Fibroblast of lung (primary cell): ENCODE measurements at places on chromosomes 6 and 20. TPM values are rescaled to one million over a fixed set of nuclear protein-coding genes. Genes with fewer than 3 reads are reported as not detected.
A peak's percentile ranks its signal among the peaks of the same experiment; 100 is the strongest.

- no peaks in the 10 kb centered on the region for H3K36me3 ChIP-seq
- no peaks in the 10 kb centered on the region for H3K4me1 ChIP-seq
- DNase-seq, result no peak
- no peak overlapping the region for H3K27ac ChIP-seq
- no peaks in the 10 kb centered on the region for H3K27me3 ChIP-seq
- H3K4me3 ChIP-seq, result no peak overlapping the region
Observed at GRCh38 chr20:21684671-21685070, 20.8 kb upstream of the PAX1 start.

- H3K36me3 ChIP-seq, result no peaks in the 10 kb centered on the region
- H3K4me3 ChIP-seq, result no peak overlapping the region
- H3K27me3 ChIP-seq, result peaks cover 2% of the 10 kb centered on the region
- peaks cover 4% of the 10 kb centered on the region for H3K4me1 ChIP-seq
- no peak overlapping the region for H3K27ac ChIP-seq
- DNase-seq, result no peak
Observed at GRCh38 chr20:50038574-50038991, 55.8 kb downstream of the SNAI1 start.

DNA sequence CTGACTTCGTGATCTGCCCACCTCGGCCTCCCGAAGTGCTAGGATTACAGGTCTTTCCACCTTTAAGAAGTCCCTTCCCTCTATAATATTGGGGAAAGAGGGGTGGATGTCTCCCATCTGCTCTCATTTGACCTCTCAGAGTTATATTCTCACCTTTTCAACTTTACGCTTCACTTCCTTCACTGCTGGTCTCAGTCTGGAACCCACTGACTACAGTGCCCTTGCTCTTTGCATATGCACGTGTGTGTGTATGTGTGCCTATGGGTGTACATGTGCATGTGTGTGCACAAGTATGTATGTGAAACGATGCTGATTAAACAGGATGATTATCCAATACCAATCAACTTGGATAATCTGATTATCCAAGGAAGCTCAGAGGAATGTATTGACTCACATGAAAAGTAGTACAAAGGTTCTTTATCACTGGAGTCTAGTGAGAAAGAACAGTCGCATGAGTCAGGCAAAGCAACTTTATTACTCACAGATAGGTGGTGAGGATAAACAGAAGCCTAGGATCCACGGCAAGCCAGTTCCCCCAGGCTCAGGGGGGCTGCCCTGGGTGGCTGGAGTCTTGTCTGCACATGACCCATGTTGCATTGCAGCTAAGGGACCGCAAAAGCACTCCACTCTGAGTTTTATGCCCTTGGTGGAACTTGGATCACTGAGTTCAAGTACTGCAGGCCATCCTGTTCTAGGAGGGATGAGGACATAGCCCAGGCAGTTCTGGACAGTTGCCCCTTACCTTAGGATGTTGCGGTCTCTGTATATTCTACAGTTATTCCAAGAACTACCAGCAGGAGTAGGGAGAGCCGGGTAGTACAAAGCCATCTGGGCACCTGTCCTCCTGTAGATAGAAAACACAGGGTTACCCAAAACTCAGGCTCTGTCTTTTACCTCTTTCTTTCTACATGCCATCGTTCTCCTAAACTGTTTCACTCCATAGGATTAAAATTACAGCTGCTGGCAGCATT, 50.9 kb downstream of the SNRNP48 start:
- no peaks in the 10 kb centered on the region for H3K27me3 ChIP-seq
- peak; percentile 87 for DNase-seq
- no peaks in the 10 kb centered on the region for H3K36me3 ChIP-seq
- H3K4me1 ChIP-seq, result no peaks in the 10 kb centered on the region
- H3K27ac ChIP-seq, result no peak overlapping the region
- H3K4me3 ChIP-seq, result no peak overlapping the region

GRCh38 chr6:24376871-24377270, 19.0 kb upstream of the DCDC2 start:
- H3K4me1 ChIP-seq, result no peaks in the 10 kb centered on the region
- DNase-seq, result no peak
- no peak overlapping the region for H3K27ac ChIP-seq
- no peak overlapping the region for H3K4me3 ChIP-seq

GRCh38 chr20:58670102-58670501, 19.0 kb downstream of the STX16 start:
- H3K36me3 ChIP-seq, result peaks cover 4% of the 10 kb centered on the region
- H3K27me3 ChIP-seq, result no peaks in the 10 kb centered on the region
- no peak overlapping the region for H3K4me3 ChIP-seq

DNA sequence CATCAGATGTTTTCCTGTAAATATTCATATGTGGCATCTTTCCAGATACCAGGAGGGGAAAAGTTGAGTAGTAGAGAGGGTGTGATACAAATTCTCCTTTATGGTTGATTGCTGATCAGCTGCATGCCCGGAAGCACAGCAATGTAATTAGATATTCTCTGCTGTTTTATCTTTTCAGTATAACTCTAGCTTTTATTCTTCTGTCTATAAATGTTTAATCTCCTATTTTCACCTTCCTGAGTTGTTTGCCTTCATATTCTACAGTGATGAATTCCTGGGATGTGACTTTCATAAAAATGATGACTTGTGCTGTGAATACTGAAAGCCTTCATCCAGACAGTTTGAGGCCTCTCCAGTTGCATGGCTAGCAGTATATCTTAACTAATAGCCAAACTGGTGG, 53.7 kb downstream of the SH3BGRL2 start:
- no peak overlapping the region for H3K27ac ChIP-seq
- no peaks in the 10 kb centered on the region for H3K27me3 ChIP-seq
- DNase-seq, result peak; percentile 15

GRCh38 chr6:44662461-44663121, 275.1 kb downstream of the CDC5L start:
- no peaks in the 10 kb centered on the region for H3K36me3 ChIP-seq
- H3K27me3 ChIP-seq, result peaks cover 2% of the 10 kb centered on the region
- peaks cover 5% of the 10 kb centered on the region for H3K4me1 ChIP-seq
- no peak overlapping the region for H3K27ac ChIP-seq

DNA sequence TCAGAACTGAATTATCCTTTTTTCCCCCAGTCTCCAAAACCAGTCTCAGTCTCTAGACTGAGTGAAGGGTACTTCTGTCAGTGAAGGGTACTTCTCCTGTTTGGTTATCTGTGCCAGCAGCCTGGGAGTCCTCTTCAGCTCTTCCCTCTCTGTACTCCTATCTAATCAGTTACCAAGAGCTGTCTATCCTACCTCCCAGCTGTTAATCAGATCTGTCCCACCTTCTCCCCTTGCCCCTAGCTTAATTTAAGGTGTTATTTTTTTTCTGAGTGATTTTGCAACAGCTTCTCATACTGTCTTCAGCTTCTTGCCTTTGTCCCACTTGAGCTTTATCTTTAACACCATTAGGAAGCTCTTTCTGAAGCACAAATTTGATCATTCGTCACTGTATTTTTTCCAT, 491.9 kb upstream of the SOX4 start:
- H3K4me1 ChIP-seq, result no peaks in the 10 kb centered on the region
- no peak for DNase-seq
- no peaks in the 10 kb centered on the region for H3K36me3 ChIP-seq
- H3K27me3 ChIP-seq, result no peaks in the 10 kb centered on the region

- H3K4me1 ChIP-seq, result no peaks in the 10 kb centered on the region
- no peak overlapping the region for H3K4me3 ChIP-seq
- no peaks in the 10 kb centered on the region for H3K36me3 ChIP-seq
- H3K27ac ChIP-seq, result no peak overlapping the region
- no peaks in the 10 kb centered on the region for H3K27me3 ChIP-seq
Observed at GRCh38 chr20:53723621-53724020, 130.0 kb upstream of the ZNF217 start.

- H3K27ac ChIP-seq, result no peak overlapping the region
- no peak for DNase-seq
- H3K4me1 ChIP-seq, result no peaks in the 10 kb centered on the region
- H3K4me3 ChIP-seq, result no peak overlapping the region
Observed at GRCh38 chr6:144176043-144176442, 25.7 kb downstream of the STX11 start.

DNA sequence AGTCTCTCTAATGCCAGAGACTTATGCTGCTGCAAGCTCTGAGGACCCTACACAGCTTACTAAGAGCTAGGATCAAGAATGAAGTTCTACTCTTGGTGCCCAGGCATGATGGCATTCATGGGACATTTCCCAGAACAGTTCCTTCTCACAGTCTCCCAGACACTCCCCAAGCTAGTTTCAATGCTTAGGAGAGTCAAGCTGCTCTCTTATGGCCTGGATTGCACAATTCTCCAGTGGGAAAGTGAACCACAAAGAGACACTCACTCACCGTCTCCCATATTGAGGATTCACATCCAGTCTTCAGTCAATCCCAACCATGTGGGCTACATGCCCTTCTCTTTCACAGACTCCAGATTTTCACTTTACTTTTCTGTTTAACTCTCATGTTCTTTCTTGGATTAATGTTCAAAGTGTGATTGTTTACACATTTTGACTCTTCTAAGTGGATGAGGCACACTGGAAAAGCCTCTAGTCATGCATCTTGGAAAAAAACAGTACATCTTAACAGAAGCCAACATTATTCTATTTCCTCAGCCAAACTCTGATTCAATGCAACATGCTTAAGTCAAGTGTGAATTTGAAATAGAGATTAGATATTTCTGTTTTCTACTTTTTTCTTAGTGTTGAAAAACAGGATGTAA, 447.8 kb upstream of the BTBD3 start:
- H3K27ac ChIP-seq, result no peak overlapping the region
- DNase-seq, result no peak
- H3K36me3 ChIP-seq, result no peaks in the 10 kb centered on the region
- no peak overlapping the region for H3K4me3 ChIP-seq

DNA sequence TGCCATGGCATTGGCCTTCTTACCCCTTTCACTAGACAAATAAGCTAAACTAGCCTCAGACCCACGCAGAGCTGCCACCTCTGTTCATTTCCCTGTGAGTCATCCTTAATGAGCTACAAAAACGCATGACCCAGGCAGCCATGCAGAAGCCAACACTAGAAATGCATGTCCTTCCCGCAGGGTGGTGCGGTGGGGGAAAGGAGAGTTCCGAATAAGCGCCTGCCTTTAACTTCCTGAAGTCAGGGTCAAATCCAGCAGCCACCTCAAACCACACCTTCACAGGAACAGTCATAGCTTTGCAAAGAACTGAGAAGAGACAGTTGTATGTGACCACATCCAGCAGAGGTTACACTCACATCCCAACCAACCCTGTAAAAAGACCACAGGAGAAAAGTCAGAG, 40.4 kb downstream of the IRF4 start:
- peaks cover 2% of the 10 kb centered on the region for H3K27me3 ChIP-seq
- H3K4me1 ChIP-seq, result no peaks in the 10 kb centered on the region
- H3K4me3 ChIP-seq, result no peak overlapping the region
- no peak overlapping the region for H3K27ac ChIP-seq
- DNase-seq, result peak; percentile 23

GRCh38 chr6:105917038-105917695, 169.0 kb upstream of the PRDM1 start:
- H3K4me3 ChIP-seq, result no peak overlapping the region
- no peaks in the 10 kb centered on the region for H3K36me3 ChIP-seq
- H3K27ac ChIP-seq, result no peak overlapping the region
- no peaks in the 10 kb centered on the region for H3K4me1 ChIP-seq
- no peaks in the 10 kb centered on the region for H3K27me3 ChIP-seq

DNA sequence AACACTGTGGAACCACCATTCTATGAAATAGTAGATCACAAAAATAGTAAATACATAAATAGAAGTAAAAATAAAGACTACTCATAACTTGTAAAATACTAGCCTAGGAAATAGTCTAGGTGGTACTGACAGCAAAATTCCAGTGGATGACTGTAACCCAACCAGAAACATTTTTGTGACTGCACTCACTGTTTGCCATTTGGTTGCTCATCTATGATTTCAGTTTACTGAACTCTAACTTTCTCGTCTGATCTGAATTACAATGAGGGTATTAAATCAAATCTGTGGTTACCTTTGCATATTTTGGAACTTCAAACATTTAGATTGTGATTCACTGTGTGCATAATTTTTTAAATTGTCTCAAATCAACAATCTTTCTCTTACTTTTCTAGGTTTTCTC, 151.1 kb downstream of the KHDC1L start:
- no peak overlapping the region for H3K27ac ChIP-seq

- DNase-seq, result no peak
- no peak overlapping the region for H3K4me3 ChIP-seq
- no peaks in the 10 kb centered on the region for H3K27me3 ChIP-seq
- peaks cover 8% of the 10 kb centered on the region for H3K4me1 ChIP-seq
- no peaks in the 10 kb centered on the region for H3K36me3 ChIP-seq
Observed at GRCh38 chr6:137827977-137828810, 38.9 kb upstream of the TNFAIP3 start.

DNA sequence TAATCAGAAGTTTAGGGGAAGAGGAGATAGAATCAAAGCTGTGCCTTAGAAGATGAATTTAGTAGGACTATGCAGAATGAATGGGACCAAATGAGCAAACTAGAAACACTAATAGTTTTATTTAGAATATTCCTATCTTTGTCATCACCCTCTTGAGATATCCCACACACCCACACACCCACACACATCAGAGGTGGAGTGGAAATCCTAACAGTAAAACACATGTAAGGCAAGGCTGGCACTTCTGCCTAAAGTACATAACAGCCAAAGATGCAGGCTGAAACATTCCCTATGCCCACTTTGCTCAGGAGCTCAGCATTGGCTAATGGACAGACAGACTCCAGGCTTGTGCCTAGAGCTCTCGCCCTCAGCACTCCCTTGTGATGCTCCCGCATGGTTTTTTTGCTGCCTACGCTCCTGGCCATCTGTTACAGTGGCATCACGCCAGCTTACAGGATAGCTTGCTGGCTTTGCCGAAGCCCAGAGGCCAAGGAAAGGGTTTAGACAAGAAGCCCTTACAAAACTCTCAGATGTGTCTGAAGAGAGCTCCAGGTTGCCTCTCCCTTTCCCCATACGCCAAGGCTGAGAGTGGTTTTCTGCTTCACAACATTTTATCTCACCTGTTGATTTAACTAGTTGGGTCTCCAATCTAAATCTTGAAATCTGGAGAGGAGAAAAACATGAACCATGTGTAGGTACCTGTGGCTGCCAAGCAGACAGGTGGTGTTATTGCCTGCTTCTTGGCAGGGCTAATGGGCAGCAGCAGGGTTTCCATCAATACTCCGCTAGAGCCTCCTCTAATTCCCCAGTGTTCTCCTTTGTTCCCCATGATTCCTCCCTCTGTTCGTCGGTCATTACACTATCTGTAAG, 282.6 kb upstream of the ID4 start:
- no peaks in the 10 kb centered on the region for H3K4me1 ChIP-seq
- no peak overlapping the region for H3K27ac ChIP-seq
- DNase-seq, result peak; percentile 5
- no peaks in the 10 kb centered on the region for H3K36me3 ChIP-seq

GRCh38 chr6:4004249-4004648, 74.7 kb downstream of the FAM217A start:
- H3K36me3 ChIP-seq, result peaks cover 2% of the 10 kb centered on the region
- DNase-seq, result no peak
- H3K27me3 ChIP-seq, result no peaks in the 10 kb centered on the region
- no peaks in the 10 kb centered on the region for H3K4me1 ChIP-seq
- no peak overlapping the region for H3K27ac ChIP-seq
- no peak overlapping the region for H3K4me3 ChIP-seq

- H3K4me3 ChIP-seq, result no peak overlapping the region
- H3K4me1 ChIP-seq, result peaks cover 24% of the 10 kb centered on the region
- DNase-seq, result no peak
Observed at GRCh38 chr6:108568101-108568500, 7.4 kb downstream of the FOXO3 start.

The SIRPB1 gene
- 0.17 and 1.0 TPM in 2 replicates for total RNA-seq

The SCRT2 gene
- not detected in 2 replicates for total RNA-seq

The ALDH5A1 gene
- 0.26 and 0.33 TPM in 2 replicates for total RNA-seq

The ZNF165 gene
- total RNA-seq, result 0.33 and 0.51 TPM in 2 replicates

The CST2 gene
- total RNA-seq, result not detected in 2 replicates

The ISM1 gene
- 0.17 and 0.26 TPM in 2 replicates for total RNA-seq

The SNHG17 gene
- total RNA-seq, result 5.4 and 10.6 TPM in 2 replicates

The VPS52 gene
- total RNA-seq, result 33.4 and 44.9 TPM in 2 replicates

The SMIM26 gene
- 76.0 and 115 TPM in 2 replicates for total RNA-seq

The HLA-DQB2 gene
- not detected in 2 replicates for total RNA-seq

The HAO1 gene
- not detected in 2 replicates for total RNA-seq

The HLA-F gene
- total RNA-seq, result 4.6 and 5.4 TPM in 2 replicates

The HSPA1L gene
- total RNA-seq, result 2.1 and 3.1 TPM in 2 replicates

The MCHR2 gene
- total RNA-seq, result not detected in 2 replicates

The CRIP3 gene
- 0.26 TPM in 1 of 2 replicates, not detected in the other for total RNA-seq
